ENCODE measurements at places on chromosomes 2 and 18.
A peak's percentile ranks its signal among the peaks of the same experiment; 100 is the strongest.

GRCh38 chr18:23816740-23817139 is 127.5 kb downstream of the LAMA3 start:
- no peak for DNase-seq

- peak; percentile 49 for DNase-seq
These were observed 705 bp downstream of the EFR3B start for GRCh38 chr2:25042321-25043240.

DNA sequence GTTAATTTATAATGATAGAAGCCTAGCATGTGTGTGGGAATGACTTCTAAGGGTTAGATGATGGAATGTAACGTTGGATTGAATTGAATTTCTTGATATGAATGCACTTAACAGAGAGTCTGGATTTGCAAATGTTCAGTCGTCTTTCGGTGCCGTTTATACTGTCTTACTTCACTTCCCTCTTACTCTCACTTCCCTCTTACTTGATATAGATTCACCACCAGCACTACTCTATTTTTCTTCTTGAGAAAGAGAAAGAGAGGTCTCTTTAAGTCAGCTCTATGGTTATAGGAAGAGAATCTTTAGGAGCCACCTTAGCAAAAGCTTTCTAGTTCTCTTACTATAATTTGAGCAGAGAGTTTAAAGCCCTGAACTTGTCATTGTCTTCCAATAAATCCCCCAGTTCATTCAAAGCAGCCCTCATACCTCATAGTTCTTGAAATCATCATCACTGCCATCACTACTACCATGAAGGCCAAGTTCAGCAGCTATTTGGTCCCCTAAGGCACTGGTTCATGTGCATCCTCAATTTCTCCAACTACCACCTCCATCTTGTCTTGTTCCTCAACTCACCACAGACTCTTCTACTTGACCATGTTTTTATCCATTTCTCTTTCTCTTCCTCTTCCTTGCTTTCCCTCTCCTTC is 501.7 kb upstream of the TCF4 start:
- DNase-seq: no peak

DNA sequence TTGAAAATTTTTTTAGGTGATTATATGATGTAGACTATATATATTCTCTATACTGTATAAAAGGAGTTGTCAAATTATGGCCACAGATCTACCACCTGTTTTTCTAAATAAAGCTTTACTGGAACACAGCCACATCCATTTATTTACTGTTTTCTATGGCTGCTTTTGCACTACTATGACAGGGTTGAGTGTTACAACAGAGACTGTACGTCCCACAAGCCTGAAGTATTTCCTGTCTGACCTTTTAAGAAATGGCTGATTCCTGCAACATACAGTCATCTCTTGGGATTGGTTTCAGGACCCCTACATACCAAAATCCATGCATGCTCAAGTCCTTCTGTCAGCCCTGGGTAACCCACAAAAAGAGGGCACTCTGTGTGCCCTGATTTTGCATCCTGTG is 508.3 kb downstream of the TSN start:
- DNase-seq: no peak

- no peak for DNase-seq
These were observed 10.9 kb downstream of the TMEM87B start for GRCh38 chr2:112065966-112066365.

GRCh38 chr2:232779934-232780333 is 3.6 kb upstream of the KCNJ13 start:
- no peak for DNase-seq

- no peak for DNase-seq
These were observed 56.2 kb upstream of the CCDC85A start for GRCh38 chr2:56127463-56128152.

- no peak for DNase-seq
These were observed 45.4 kb downstream of the SOWAHC start for GRCh38 chr2:109659396-109660045.

GRCh38 chr18:75880925-75881504 is 453.5 kb upstream of the SMIM21 start:
- DNase-seq: no peak

GRCh38 chr2:99698896-99699295 is 209.1 kb upstream of the REV1 start:
- peak; percentile 28 for DNase-seq

GRCh38 chr2:174779361-174779928 is 15.2 kb upstream of the CHRNA1 start:
- no peak for DNase-seq

- no peak for DNase-seq
These were observed 60.4 kb downstream of the GALNT1 start for GRCh38 chr18:35641916-35642315.

DNA sequence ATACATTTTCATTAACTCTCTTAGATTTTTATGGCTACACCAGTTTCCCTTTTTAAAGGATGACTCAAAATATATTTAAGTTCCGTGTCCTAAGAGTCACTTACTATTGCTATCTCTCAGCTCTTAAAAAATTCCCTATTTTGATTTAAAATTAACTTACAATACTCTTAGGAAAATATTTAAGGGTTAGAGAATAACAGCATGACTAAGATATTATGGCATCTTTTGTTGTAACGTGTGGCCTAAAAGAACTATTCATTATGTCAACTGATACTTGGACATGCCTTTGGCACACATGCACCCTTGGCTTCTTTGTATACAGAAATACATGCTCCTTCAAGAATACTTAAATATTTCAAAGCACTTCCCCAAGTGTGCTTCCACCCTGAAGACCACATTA is 42.3 kb downstream of the SCN3A start:
- DNase-seq: no peak

GRCh38 chr2:127652786-127653357 is 6.9 kb downstream of the GPR17 start:
- DNase-seq: no peak

- no peak for DNase-seq
These were observed 784.1 kb upstream of the CDH7 start for GRCh38 chr18:64966667-64967066.

DNA sequence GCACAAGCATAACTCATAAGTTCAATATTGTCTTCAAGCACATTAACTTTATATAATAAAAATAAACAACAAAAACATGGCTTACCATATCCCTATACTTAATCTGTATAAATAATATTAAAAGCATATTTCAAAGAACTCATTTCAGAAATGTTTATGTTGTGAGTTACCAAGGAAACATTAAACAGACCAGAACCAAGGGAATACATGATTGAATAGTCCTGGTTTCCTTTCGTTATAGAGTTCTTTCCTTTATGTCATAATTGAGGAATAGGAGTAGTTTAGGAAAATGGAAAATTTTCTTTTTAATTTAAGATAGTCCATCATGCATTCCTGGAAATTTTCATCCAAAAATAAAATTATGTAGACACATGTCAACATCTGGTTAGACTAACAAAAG is 343.0 kb downstream of the ERBB4 start:
- no peak for DNase-seq

DNA sequence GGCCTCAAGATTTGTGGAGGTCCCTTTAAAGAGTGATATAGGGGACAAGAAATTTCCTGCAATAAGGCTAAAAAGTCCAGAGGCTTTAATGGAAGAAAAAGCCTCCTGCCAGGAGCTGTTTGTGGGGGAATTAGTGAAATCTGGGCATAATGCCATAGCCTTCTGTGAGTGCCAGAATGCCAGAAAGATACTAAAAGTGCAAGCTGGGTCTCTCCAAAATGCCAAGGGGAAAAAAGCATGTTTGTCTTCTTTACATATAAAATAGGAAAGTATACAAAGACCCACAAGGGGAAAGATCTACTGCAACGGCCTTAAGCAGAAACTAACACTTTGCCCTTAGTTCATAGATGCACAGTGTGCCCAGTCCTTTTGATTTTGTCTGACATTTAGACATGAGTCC is 647.7 kb upstream of the ZNF804A start:
- DNase-seq: no peak

DNA sequence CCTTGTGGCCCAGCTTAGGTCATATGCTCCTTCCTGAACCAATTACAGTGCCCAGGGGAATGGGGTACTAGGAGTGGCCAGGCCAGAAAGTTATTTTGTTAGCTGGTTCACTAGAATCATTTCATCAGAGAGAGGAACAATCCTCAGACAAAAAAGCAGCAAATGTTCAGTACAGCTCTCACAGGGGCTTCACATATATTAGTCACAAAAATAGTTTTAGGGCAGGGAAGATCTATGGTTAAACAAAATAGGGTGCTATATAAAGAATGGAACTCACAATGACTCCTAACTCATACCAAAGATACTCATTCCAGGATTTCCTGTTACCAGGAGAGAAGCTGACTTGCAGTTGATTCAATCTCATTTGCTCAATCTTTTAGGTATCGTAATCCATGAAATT is 71.0 kb downstream of the CWC22 start:
- DNase-seq: no peak

DNA sequence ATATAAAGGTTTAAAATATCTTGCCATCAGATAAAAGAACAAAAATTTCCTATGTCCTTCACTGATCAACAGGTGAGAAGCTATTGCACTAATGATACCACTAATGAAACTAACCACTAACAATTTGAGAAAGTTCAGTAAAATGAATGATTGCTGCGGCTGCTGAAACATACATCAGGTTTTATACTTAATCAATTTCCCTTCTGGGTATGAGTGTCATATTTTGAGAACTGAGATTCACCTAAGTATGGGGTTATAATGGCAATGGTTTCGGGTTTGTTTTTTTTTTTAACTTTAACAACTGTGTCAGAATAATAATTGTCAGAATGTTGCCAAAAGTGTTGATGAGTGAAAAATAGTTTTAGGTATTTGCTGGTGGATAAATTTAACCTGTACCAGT is 151.3 kb upstream of the SLC39A10 start:
- DNase-seq: no peak

GRCh38 chr18:68623342-68623741 is 91.6 kb downstream of the TMX3 start:
- DNase-seq: peak; percentile 9

DNA sequence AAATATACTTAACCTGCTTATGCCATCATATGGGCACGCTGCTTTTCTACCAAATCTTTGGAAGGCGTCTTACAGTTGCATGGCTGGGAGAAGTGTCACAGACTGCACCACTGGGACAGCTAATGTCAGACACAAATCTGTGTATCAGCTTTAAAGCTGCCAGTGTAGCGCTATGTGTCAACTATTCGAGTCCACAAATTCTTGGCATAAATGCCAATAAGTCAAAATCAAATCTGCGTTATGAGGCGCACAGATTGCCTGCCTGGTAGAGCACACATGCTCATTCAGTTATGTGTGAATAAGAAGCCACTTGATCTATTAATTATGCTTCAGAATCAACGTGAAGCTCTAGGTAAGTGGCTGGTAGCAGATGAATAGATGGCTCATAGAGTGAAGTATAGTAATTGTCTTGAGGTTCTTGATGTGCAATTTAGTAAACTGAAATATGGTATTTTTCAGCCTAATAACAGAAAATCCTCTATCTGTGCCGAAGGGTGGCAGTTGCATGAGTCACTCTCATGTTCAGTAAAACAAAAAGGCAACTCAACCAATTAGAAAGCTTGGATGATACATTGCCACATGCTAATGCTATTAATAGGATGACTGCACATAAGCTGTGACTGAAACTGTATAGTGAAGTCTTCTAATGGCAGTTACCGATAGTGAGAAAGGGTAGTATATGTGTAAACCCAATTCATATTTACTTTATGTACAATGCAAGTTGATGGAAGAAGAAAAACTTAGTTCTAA is 52.0 kb downstream of the DCC start:
- DNase-seq: no peak

GRCh38 chr2:23135481-23136100 is 249.4 kb upstream of the KLHL29 start:
- DNase-seq: no peak
